ENCODE measurements at places on chromosomes 11 and 22.

DNA sequence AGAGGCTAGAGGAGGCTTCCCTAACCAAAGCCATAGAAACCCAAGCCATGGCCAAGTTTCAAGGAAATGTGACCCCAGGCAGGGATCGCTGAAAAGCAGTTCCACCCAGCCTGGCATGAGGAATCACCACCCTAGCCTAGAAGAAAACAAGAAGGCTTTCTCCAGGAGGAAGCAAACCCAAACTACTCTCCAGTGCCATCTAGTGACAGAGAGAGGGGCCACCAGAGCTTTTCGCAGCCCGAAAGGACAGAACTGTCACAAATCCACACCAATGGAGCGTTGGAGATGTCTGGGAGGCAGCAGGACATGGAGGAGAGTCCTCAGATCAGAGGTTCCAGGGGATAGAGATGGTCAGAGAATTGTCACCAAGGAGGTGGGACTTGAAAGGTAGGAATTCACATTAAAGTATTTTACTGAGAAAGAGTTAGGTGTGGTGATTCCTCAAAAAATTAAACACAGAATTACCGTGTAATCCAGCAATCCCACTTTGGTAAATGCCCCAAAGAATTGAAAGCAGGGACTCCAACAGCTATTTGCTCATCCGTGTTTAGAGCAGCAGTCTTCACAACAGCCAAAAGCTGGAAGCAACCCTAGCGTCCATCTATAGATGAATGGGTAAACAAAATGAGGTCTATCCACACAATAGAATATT lies 67.3 kb upstream of the NUP50 start:
- DNase-seq, result no peak

DNA sequence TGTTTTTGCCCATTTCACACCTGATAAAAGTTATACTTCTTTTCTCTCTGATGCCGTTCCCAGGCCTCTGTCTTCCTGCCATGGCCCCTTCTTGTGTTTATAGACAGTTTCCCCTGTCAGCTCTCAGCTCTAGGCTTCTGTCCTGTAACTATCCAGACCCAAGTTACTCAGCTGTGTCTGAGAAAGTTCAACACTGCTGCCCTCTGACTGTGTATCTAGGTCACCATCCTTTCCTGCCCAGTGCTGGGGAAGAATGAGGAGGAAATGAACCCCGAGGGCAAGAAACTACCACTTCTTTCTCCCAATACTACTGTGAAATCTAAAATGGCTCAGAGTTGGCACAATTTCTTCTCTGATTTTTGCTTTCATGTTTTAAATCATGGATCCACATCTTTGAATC lies 29.6 kb downstream of the SNX19 start:
- no peak for DNase-seq

GRCh38 chr22:31488346-31488883 lies 1.2 kb downstream of the EIF4ENIF1 start:
- no peak for DNase-seq

DNA sequence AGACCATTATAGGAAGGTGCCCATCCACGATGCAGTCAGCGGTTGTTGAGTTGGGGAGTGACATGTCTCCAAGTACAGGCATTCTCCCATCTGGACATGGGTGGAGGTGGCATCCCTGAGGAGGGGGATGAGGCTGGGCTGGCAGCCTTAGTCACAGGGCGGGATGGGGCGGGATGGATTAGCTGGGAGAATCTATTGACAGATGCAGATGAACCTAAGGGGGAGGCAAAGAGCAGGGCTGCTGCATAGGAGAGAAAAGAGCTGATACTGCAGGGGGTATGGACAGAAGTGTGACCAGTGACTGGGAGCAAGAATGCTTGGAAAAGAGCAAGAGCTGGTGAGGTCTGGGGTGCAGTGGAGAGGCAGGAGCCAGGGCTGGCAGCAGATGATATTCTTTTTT lies 42.7 kb downstream of the SCN3B start:
- DNase-seq, result no peak

- no peak for DNase-seq
These were observed 18.8 kb downstream of the PANX1 start for GRCh38 chr11:94147433-94147845.

GRCh38 chr11:95297680-95298452 lies 66.9 kb upstream of the SESN3 start:
- DNase-seq, result no peak

DNA sequence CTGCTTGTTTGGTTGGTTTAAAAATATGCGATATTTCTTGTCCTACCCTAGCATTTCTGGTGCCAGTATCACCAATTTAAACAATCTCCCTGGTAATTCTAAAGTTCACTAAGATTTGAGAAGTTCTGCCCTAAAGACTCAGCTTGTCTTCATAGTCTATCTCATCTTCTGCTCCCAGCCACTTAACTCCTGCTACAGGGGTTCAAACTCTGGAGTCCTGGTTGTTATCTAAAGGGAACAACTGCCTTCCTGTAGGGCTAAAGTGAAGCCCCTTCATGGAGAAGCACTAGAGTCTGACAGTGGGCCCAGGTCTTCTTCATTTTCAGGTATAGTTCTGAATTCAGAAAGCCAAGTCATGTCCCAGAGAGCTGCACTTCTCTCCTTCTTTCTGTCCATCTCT lies 73.2 kb downstream of the CTNND1 start:
- DNase-seq, result no peak

DNA sequence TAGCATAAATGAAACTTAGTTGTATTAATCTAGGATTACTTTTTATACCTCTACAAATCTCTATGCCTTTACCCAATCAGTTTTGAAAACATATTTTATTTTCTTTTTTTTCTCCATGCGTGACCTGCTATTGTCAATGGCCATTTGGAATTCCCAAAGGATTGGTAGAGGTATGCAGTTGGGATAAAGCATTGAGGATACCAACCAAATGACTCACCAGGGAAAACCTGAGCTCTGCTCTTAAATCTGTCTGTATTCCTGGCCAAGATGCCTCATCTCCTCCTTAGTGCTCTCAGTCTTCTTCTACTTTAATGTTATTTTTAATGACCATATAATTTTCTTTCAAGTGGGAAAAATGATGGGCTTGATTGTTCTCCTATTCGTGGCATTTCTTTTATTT lies 61.9 kb downstream of the EHF start:
- no peak for DNase-seq

DNA sequence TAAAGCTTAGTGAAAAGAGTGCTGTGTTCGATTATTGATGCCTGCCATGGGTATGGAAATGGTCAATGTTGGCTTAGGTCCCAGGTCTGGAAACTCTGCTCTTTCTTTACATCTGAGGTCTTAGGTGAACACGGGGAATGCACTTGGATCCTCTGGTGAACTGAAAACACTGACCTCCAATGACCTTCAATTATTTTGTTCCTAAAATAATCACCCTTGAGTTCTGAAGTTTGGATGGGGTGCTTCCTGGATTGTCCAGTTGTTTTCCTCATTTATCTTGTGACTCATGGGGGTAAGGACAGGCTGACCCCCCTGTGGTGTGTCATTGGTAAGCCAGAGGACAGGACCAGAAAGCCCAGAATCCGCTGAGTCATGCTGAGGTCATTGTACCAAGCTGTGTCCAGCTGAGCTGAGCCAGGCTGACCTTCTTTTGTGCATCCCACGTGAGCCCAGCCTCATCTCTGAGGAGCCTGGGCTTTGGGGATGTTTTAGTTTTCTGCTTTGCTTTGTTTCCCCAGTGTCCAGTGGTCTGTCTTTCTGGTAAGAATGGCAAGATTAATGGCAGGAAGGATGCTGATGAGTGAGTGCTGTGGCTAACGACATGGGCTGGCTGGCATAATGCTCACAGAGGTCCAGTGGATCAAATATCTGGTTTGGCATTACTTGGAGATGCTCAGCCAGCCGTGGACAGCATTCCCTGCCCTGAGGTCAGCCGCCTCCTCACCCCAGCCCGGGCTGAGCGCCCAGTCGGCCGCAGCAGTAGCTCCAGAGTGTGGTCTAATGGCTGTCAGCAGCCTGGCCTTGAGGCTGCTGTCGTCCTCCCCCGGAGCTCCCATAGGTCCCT lies 35.6 kb downstream of the AMPD3 start:
- DNase-seq, result no peak

DNA sequence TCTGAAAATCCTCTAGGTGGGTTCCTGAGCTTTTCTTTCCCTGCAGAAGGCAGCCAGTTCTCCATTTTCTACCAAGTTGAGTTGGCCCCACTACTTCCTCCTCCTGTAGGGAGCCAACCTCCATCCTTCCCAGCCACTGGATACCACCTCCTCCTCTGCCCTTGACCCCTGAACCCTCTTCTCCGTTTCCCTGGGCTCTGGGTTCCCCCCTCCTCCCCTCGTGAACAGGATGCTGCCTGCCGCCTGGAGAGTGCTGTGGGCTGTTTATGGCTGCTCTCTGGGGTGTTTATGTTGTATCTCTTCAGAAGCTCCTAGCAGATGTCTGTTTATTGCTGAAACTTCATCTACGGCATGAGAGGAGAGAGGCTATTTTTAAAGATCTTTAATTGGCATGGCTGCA lies 8.6 kb downstream of the MICAL2 start:
- no peak for DNase-seq

DNA sequence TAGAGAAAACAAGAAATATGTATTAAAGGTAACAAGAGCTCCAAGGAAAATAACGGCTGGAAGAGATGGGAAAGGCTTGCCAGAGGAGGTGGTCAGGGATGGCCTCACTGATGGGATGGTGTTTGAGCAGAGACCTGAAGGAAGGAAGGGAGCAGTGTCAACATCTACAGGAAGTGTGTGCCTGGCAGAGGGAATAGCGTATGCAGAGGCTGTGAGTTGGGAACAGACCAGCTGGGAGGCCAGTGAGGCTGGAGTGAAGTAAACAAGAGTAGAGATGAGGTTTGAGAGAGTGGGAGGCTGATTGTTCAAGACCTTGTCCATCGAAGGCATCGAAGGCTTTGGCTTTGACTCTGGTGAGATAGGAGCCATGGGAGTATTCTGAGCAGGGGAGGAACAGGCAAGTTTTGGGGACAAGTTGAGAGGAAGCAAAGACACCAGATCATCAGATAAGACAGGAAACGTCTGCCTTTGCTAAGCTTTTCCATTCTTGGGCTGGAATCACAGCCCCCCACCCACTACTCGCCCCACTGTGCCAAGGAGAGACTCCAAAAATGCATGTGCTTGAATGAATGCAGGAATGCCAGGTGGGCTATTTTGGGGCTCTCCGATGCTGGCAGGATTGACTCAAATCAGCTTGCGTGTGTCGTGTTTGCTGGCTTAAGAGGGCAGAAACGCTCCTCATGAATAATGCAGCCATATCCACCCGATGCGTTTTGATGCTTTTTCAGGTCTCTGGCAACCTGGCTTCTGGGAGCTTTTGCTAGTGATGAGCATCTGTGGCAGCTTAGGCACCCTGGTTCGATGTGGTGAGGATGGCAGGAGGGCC lies 7.2 kb downstream of the SGSM1 start:
- DNase-seq, result no peak

DNA sequence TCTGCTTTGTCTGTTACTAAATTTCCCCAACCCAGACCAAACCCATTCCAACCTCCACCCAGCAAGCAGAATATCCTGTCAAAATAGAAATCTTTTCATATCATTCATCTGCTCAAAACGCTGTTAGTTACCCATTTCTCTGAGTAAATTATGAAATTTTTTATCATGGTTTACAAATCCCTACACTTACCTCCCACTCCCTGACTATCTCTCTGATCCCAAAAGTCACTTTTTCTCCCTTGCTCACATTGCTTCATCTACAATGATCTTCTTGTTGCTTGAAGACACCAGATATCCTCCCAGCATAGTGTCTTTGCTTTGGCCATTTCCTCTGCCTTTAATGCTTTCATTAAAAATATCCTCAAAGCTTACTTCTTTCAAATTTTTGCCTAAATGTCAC lies 195.5 kb upstream of the CTSC start:
- DNase-seq, result no peak

GRCh38 chr11:120877746-120878365 lies 146.0 kb upstream of the TBCEL start:
- DNase-seq, result no peak

- no peak for DNase-seq
These were observed 122.3 kb downstream of the SPATA19 start for GRCh38 chr11:133723056-133723455.

DNA sequence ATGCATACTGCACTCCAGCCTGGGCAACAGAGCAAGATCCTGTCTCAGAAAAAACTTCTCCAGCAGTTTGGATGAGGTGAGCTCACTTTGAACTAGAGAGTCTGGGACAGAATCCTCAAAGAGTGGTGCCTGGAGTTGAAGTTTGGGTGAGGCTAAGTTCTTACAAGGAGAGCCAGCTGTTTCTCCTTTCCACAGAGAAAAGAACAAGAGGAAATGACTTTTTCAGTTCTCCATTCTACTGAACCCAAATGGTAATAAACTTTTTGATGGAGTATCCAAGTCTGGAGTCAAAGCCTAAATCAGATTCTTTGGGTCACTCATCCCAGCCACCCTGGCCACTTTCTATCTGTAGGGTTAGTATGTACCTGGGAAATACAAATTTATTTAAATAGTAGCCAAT lies 102.7 kb downstream of the TRAF6 start:
- DNase-seq, result no peak

DNA sequence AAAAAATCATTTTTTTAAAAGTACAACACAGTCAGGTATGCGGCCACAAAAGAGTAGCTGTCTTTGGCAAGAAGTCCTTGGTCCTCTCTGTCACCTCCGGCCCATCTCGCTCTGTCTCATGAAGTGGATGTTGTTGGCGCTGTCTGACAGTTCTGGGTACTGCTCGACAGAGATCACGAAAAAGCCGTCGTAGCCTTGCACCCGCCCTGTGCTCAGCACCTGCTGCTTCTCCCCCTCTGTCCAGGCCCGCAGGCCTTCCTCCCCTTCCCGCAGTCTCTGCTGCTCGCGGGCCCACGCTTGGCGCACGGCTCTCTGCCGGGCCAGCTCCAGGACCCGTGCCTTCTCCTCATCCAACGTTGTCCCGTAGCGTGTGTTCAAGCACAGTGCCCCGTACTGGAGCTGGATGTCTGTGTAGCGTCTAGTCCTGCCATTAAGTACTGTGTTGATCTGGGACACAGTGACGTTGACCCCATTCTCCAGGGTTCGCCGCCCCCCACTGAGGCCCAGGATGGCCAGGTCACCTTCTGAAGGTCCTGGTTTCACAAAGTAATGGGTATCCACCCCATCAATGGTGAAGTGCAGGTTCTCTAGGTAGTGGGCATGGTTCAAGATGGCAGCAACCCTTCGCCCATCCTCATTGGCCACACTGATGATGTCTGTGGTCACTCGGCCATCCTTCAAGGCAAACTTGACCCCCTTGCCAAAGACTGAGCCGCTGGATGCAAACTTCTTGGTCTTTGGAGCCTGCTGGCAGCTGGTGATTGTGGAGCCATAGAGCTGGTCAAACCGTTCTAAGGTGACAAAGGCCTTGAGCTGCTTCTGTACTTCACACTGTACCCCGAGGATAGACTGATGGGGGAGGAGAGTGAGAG lies 83.5 kb upstream of the NARS2 start:
- DNase-seq, result no peak

- DNase-seq, result no peak
These were observed 1.4 kb upstream of the OSBPL5 start for GRCh38 chr11:3166268-3167142.

GRCh38 chr11:109076870-109077269 lies 345.1 kb upstream of the C11orf87 start:
- DNase-seq, result no peak

All from T-helper 1 cell (primary cell).